HepG2 (cell line): ENCODE measurements at places on chromosomes 1 and 21. TPM values are rescaled to one million over a fixed set of nuclear protein-coding genes. Genes with fewer than 3 reads are reported as not detected.

DNA sequence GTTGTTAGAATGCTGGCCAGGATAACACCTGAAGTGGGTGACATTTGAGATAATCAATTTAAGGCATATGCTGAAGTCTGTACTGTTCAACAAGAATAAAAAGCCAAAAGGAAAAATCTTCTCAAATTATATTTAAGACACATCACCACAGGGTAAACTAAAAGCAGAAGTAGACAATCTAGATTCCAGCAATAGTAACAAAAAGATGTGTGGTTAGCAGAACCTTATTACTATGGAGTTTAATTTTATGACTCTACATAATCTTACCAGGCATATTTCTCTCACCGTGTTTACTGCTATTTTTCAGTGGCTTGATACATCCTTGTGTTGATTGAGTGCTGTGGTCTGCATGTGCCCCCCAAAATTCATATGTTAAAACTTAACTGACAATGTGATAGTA is 300.4 kb upstream of the ZP4 start:
- H3K27ac ChIP-seq = no peak overlapping the region
- no peaks in the 10 kb centered on the region for H3K27me3 ChIP-seq
- no peak for DNase-seq
- H3K4me3 ChIP-seq = no peak overlapping the region

DNA sequence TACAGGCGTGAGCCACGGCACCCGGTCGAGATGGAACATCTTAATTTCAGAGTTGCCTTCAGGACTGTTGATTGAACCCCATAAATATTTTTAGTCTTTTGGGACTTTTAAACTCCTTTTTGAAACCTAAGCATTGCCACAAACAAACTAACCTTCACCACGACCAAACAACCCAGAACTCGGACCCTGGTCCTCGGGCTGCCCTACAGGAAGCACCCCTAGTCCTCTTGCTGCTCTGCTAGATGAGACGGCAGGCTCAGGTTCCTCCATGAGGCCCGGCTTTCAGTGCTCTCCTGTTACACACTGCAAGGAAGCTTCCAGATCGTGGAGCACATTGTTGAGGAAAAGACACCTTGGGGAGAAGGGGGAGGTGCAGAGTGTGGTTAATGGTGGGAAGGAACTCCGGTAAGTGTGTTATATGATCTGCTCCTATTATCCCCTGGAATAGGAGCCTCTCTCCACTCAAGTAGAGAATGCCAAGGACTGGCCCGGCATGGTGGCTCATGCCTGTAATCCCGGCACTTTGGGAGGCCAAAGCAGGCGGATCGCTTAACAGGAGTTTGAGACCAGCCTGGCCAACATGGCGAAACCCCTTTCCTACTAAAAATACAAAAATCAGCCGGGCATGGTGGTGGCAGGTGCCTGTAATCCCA is 5.7 kb downstream of the EPHX1 start:
- no peaks in the 10 kb centered on the region for H3K27me3 ChIP-seq
- no peak for DNase-seq
- no peak overlapping the region for H3K4me3 ChIP-seq
- H3K4me1 ChIP-seq = peaks cover 91% of the 10 kb centered on the region
- H3K36me3 ChIP-seq = peaks cover 1% of the 10 kb centered on the region; the same call in 1 of the 2 replicates

- H3K4me1 ChIP-seq = no peaks in the 10 kb centered on the region
- H3K36me3 ChIP-seq = no peaks in the 10 kb centered on the region
- peaks cover 3% of the 10 kb centered on the region; the same call in 1 of the 3 replicates for H3K27me3 ChIP-seq
- no peak for DNase-seq
These were observed 9.1 kb downstream of the LAMC2 start for GRCh38 chr1:183195142-183195574.

DNA sequence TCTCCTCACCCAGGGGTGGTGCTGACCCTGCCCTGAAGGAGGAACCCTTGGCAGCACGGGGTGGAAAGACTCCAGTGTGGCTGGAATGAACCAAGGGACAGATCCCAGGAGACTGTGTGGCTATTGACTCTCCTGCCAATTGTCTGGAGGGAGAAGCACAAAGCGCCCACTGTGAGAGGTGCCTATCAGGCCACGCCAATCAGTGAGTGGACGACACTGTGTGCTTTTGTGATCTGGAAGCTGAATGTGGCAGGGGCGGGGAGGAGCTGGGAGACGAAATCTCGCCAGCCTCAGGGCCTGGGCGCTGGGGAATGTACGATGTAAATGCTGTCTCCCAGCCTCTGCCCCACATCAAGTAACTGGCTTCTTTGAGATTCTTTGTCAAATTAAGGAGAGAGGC is 167.1 kb downstream of the ZBTB18 start:
- no peaks in the 10 kb centered on the region for H3K36me3 ChIP-seq
- H3K27ac ChIP-seq = no peak overlapping the region
- no peaks in the 10 kb centered on the region; the same call in 1 of the 2 replicates for H3K27me3 ChIP-seq
- H3K4me3 ChIP-seq = no peak overlapping the region

DNA sequence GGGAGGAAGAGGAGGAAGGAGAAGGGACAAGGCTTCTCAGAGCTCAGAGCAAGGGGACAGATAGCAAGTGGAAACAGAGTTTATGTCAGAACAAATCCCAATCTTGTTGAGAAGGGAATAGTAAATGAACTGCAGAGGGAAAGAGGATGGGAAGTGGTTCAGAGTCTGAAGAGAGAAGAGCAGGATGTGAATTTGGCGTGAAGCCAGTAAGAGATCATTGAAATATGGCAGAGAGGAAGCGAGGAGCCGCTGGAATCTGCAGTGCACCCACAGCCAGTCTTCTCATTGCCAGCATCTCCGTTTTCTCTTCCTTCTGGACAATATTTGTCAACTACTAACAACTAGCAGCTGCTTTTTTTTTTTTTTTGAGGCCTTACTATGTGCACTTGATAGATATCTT is 19.1 kb downstream of the OLFML3 start:
- no peaks in the 10 kb centered on the region for H3K36me3 ChIP-seq
- DNase-seq = no peak
- no peaks in the 10 kb centered on the region for H3K27me3 ChIP-seq
- H3K4me3 ChIP-seq = no peak overlapping the region
- no peaks in the 10 kb centered on the region for H3K4me1 ChIP-seq

Gene TMEM125
- total RNA-seq = not detected in 2 replicates

Gene CPTP
- 7.2 and 9.3 TPM in 2 replicates for total RNA-seq

- peaks cover 23% of the 10 kb centered on the region for H3K4me1 ChIP-seq
- no peaks in the 10 kb centered on the region for H3K36me3 ChIP-seq
These were observed 17.5 kb upstream of the TFF3 start for GRCh38 chr21:42332557-42333317.

Gene FPGT
- 9.8 and 16.2 TPM in 2 replicates for total RNA-seq

Gene LRRIQ3
- 1.2 and 1.3 TPM in 2 replicates for total RNA-seq

DNA sequence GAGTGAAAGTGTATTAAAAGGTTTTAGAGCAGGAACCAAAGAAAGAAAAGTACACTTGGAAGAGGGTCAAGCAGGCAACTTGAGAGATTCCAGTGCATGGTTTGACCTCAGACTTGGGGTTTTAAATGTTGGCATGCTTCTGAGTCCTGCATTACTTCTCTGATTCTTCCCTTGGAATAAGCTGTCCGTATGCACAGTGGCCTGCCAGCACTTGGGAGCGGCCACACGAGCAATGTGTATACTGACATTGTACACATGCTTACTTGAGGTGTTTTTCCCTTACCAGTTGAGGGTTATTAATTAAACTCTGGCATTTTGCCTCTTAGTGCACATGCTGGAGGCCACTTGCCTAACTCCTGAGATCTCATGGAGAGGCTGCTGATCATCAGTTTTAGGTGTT is 786.6 kb upstream of the RGS18 start:
- no peaks in the 10 kb centered on the region for H3K4me1 ChIP-seq
- no peak overlapping the region for H3K27ac ChIP-seq
- DNase-seq = no peak

GRCh38 chr1:235823684-235824083 is 43.0 kb downstream of the LYST start:
- H3K4me3 ChIP-seq = no peak overlapping the region
- peak overlapping the region; percentile 56 for H3K27ac ChIP-seq
- H3K27me3 ChIP-seq = no peaks in the 10 kb centered on the region
- no peaks in the 10 kb centered on the region for H3K36me3 ChIP-seq

Gene NBPF6
- total RNA-seq = not detected in 2 replicates

DNA sequence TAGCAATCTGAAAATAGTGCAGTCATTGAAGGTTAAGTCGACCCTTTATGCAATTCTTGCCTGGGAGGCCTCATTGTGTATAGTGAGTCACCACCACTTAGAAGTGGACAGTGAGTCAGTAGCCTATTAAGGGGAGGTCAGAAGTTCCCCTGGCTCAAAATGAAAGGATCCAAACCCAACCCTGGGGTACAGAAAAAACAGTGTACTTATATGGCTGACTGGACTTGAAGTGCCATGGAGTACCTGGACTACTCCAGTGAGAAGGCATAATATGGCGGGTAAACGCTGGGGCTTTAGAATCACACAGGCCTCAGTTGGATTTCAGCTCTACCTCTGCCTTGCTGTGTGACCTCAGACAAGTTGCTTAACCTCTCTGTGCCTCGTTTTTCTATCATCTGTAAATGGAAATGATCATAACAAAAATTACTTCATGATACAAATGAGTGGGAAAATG is 2.2 kb upstream of the BCL9 start:
- no peaks in the 10 kb centered on the region for H3K36me3 ChIP-seq
- 0 out of 3 replicates have a peak, but pooled peaks cover 6% of the 10 kb centered on the region for H3K27me3 ChIP-seq
- peak; percentile 77 for DNase-seq
- peaks cover 29% of the 10 kb centered on the region for H3K4me1 ChIP-seq
- H3K27ac ChIP-seq = no peak overlapping the region

- H3K36me3 ChIP-seq = no peaks in the 10 kb centered on the region
- no peak overlapping the region for H3K4me3 ChIP-seq
- H3K27me3 ChIP-seq = no peaks in the 10 kb centered on the region
- H3K27ac ChIP-seq = no peak overlapping the region
These were observed 21.2 kb downstream of the HFM1 start for GRCh38 chr1:91383456-91383855.

- H3K27ac ChIP-seq = no peak overlapping the region
- H3K4me3 ChIP-seq = no peak overlapping the region
- peaks cover 1% of the 10 kb centered on the region; the same call in 1 of the 2 replicates for H3K4me1 ChIP-seq
- no peak for DNase-seq
These were observed 5.7 kb upstream of the TRAF5 start for GRCh38 chr1:211320980-211321379.

DNA sequence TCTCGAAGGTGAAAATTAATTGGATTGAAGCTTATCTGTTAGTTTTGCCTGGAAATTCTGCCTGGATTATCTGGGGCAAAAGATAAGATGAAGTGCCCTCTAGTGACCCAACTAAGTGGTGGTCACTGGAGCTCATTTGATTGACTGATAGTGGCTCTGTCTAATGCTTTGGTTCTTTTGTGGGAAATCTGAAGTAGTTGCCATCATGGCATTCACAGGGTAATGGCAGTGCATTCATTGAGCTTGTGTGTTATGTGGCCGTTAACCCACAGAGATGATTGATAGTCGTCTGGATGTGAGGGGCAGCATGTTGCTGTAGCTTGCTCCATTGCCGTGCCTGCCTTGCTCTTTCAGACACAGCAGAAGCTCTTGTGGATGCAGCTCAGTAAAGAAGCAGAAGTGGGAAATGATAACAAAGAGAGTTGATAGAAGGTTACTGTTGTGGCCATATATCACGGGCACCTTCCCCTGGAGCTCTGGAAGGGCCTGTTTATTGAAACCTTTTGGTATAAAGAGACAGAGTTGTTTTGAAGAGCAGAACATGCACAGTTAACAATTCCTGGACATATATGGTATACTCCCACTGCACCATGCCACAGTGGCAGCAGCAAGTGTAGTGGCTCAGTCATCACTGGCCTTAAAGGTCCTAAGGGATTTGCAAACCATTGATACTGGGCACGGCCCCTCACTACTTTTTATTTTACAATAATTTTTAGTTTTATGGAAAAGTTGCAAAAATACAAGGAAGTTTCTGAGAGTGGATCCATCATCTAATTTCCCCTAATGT is 42.0 kb downstream of the CXADR start:
- DNase-seq = peak; percentile 32
- peaks cover 73% of the 10 kb centered on the region for H3K36me3 ChIP-seq
- H3K27ac ChIP-seq = no peak overlapping the region
- no peak overlapping the region for H3K4me3 ChIP-seq
- no peaks in the 10 kb centered on the region for H3K27me3 ChIP-seq
- peaks cover 20% of the 10 kb centered on the region for H3K4me1 ChIP-seq

Gene KLF17
- total RNA-seq = not detected in 2 replicates

GRCh38 chr1:23909412-23909811 is 3.8 kb downstream of the CNR2 start:
- no peaks in the 10 kb centered on the region for H3K27me3 ChIP-seq
- no peak for DNase-seq
- H3K4me1 ChIP-seq = peaks cover 25% of the 10 kb centered on the region

Gene CLEC20A
- not detected in 2 replicates for total RNA-seq
